Thymus (tissue), 14 donors: ENCODE measurements at places on chromosomes 2 and 18.

DNA sequence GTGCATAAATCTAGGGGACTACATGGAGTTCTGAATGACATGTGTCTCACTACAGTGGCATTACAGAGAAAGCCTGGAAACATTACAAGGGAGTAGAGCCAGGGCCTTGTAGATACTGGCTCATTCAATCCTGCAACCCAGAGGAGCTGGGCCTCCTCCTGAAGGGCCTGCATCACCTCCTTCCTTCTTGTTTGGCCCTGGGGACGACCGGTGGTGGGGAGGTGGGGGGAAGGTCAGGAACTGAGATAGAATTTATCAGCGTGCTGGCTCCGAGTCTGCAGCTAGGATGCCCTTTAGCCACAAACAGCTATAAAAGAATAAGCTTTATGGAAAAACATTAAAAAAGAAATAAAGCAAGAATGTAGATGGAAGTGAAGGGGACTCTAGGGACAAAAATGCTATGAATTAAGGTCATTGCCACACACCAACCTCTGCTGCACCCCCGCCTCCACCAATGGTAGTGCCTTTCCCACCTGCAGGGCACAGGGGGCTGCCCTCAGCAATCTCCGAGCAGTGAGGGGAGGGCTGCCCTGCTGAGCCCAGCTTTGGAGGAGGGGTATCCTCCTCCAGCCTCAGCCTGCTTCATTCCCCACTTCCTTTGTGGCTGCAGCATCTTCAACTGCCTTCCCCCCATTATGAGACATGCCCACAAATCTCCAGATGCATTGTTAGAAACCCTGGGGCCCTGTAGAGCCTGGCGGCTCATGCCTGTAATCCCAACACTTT is 149.0 kb downstream of the MSH2 start:
- H3K4me3 ChIP-seq, result no peak overlapping the region
- peaks cover 4% of the 10 kb centered on the region for H3K4me1 ChIP-seq
- H3K27me3 ChIP-seq, result no peaks in the 10 kb centered on the region
- no peaks in the 10 kb centered on the region for H3K36me3 ChIP-seq
- H3K27ac ChIP-seq, result no peak overlapping the region

GRCh38 chr2:64019083-64019974 is at the start of gene VPS54:
Gene VPS54, minus strand, starts transcription at chr2:64019428. Its CDS starts 35,429 bp downstream, at chr2:63983999.
- peaks cover 13% of the 10 kb centered on the region for H3K4me1 ChIP-seq
- peak; percentile 48 for DNase-seq
- H3K4me3 ChIP-seq, result peak within 1 kb of the TSS; percentile 79
- peak within 1 kb of the TSS; percentile 93 for H3K27ac ChIP-seq
- no peaks in the 10 kb centered on the region for H3K27me3 ChIP-seq

GRCh38 chr2:126655051-126655450 is 907 bp upstream of the GYPC start:
- peaks cover 43% of the 10 kb centered on the region for H3K4me1 ChIP-seq
- no peak for DNase-seq
- H3K27me3 ChIP-seq, result no peaks in the 10 kb centered on the region
- no peaks in the 10 kb centered on the region for H3K36me3 ChIP-seq

- H3K4me3 ChIP-seq, result no peak overlapping the region
- no peaks in the 10 kb centered on the region for H3K36me3 ChIP-seq
- H3K4me1 ChIP-seq, result no peaks in the 10 kb centered on the region
- no peak overlapping the region for H3K27ac ChIP-seq
- H3K27me3 ChIP-seq, result no peaks in the 10 kb centered on the region
Observed at GRCh38 chr18:39260565-39260964, 1695.0 kb upstream of the CELF4 start.

- H3K27ac ChIP-seq, result no peak overlapping the region
- H3K27me3 ChIP-seq, result peaks cover 3% of the 10 kb centered on the region
- no peaks in the 10 kb centered on the region for H3K4me1 ChIP-seq
- H3K4me3 ChIP-seq, result no peak overlapping the region
- no peaks in the 10 kb centered on the region for H3K36me3 ChIP-seq
Observed at GRCh38 chr2:118123561-118124232, 35.4 kb downstream of the INSIG2 start.

DNA sequence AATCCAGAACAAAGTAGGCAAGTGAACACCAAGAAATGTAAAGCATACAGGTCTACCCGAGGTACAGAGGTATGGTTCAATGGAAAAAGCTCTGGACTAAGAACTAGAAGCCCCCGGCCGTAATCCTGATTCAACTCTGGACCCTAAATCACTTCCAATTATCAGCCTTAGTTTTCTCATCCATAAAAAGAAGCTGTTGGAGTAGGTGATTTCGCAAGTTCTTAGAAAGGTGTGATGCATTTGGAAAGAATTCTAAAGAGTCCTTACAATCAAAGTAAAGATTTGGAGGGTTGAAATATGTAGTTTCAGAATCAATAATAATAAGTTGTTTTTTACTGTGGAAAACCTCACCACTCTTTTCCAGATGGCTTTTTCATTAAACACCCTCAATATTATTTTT is 622.1 kb upstream of the ID2 start:
- no peak overlapping the region for H3K27ac ChIP-seq
- no peaks in the 10 kb centered on the region for H3K4me1 ChIP-seq
- H3K4me3 ChIP-seq, result no peak overlapping the region
- no peaks in the 10 kb centered on the region for H3K27me3 ChIP-seq
- DNase-seq, result no peak
- no peaks in the 10 kb centered on the region for H3K36me3 ChIP-seq

DNA sequence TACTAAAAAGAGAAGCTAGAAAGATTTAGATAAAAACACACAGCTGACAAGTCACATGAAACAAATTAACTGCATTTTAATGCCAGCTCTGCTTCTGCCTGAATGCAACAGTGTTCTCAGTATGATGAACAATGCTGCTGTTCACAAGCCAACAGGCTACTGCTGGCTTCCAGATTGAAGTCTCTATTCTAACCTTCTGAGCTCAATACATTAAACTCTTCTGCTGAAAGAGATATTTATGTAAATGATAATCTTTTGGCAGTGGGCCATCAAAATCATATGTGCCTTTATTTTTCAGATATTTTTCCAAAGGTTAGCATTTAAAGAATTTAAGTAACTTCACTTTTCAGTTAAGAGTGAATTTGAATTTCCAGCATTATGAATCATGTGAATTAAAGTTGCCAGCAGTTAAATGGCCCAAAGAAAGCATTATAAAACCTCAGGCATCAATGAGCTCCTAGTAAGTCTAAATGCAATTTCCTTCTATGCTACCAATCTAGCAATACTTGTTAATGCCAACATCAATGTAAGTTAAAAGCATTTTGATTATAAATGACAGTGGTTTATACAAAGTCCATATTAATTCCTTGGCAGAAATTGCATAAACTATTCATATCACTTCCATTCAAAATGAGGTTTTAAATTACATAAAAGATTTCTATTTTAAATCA is 72.4 kb downstream of the ID2 start:
- no peaks in the 10 kb centered on the region for H3K27me3 ChIP-seq
- H3K4me3 ChIP-seq, result no peak overlapping the region
- DNase-seq, result no peak

- no peaks in the 10 kb centered on the region for H3K4me1 ChIP-seq
- no peaks in the 10 kb centered on the region for H3K36me3 ChIP-seq
- H3K4me3 ChIP-seq, result no peak overlapping the region
- DNase-seq, result no peak
Observed at GRCh38 chr2:209005371-209005770, 418.5 kb upstream of the MAP2 start.

- H3K4me3 ChIP-seq, result peak overlapping the region; percentile 83
- H3K36me3 ChIP-seq, result peaks cover 8% of the 10 kb centered on the region
- peaks cover 5% of the 10 kb centered on the region for H3K27me3 ChIP-seq
- no peak overlapping the region for H3K27ac ChIP-seq
- DNase-seq, result no peak
Observed at GRCh38 chr18:59359576-59359952, 499 bp upstream of the LMAN1 start.

GRCh38 chr18:61643884-61644647 is 248.7 kb downstream of the RNF152 start:
- no peak overlapping the region for H3K27ac ChIP-seq
- no peaks in the 10 kb centered on the region for H3K27me3 ChIP-seq
- H3K36me3 ChIP-seq, result no peaks in the 10 kb centered on the region
- no peak for DNase-seq

- no peak for DNase-seq
- no peak overlapping the region for H3K4me3 ChIP-seq
- H3K27me3 ChIP-seq, result no peaks in the 10 kb centered on the region
- no peaks in the 10 kb centered on the region for H3K4me1 ChIP-seq
- H3K36me3 ChIP-seq, result no peaks in the 10 kb centered on the region
- no peak overlapping the region for H3K27ac ChIP-seq
Observed at GRCh38 chr2:48235076-48235475, 294.9 kb upstream of the STON1 start.

DNA sequence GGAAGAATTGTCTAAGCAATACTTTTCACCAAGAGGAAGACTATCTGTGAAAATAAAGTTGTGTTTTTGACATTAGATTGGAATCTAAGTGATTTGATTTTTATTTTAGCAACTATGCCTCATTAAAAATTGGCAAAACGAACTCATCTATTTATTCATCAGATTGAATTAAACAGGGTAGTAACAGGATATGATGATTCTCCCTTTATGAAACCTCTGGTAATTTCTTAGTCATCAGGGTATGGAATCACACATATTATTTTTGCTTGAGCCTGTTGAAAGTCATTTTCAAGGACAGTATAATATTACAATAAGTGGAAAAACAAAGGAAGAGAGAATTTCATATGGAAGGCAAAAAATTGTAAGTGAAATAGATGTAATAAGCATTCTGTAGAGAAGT is 22.0 kb downstream of the ZNF804A start:
- no peak overlapping the region for H3K4me3 ChIP-seq
- no peaks in the 10 kb centered on the region for H3K36me3 ChIP-seq
- no peak for DNase-seq
- no peak overlapping the region for H3K27ac ChIP-seq

DNA sequence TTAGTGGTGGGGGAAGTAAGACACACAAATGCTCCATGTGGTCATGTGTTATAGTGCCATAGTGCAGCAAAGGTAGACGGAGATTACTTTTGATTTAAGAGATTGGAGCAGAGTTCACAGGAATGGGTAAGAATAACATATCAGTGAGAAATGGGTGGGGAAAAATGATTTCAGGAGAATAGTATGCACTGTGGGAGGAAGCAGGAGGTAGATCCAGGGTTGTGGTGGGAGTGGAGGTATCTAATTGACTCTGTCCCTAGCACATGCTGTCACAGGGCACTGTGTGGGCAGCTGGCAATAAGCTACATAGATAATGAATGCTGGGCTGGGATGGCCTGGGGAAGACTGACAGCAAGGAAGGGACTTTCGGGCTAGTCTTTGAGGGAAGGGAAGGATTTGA is 65.3 kb downstream of the STAT1 start:
- H3K4me3 ChIP-seq, result no peak overlapping the region
- H3K27me3 ChIP-seq, result no peaks in the 10 kb centered on the region

GRCh38 chr2:160076914-160077313 is 14.5 kb upstream of the PLA2R1 start:
- peak overlapping the region; percentile 74 for H3K27ac ChIP-seq
- no peaks in the 10 kb centered on the region for H3K27me3 ChIP-seq
- no peaks in the 10 kb centered on the region for H3K36me3 ChIP-seq
- H3K4me3 ChIP-seq, result no peak overlapping the region

DNA sequence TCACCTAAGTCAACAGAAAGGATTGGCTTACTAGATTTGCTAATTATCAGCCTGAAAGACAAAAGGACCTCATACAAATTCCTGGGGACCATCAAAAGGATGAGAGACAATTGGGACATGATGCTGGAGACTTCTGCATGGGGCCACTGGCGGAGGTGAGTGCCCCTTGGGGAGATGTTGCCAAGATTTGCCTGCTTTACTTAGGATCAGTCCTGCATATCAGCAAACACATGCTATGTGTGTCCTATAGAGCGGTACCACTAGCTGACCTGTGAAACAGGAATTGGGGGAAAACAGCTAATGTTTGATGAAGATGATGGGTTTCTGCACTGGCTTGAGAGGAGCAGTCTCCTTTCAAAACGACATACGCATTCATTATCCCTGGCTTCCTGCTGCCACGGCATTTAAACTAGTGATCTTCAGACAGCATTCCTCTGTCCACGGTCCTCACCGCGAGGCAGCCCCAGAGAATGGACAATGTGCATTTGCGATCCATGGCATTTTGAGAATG is 104.2 kb downstream of the TGIF1 start:
- H3K36me3 ChIP-seq, result no peaks in the 10 kb centered on the region
- H3K27ac ChIP-seq, result no peak overlapping the region
- H3K27me3 ChIP-seq, result no peaks in the 10 kb centered on the region
- no peak overlapping the region for H3K4me3 ChIP-seq

DNA sequence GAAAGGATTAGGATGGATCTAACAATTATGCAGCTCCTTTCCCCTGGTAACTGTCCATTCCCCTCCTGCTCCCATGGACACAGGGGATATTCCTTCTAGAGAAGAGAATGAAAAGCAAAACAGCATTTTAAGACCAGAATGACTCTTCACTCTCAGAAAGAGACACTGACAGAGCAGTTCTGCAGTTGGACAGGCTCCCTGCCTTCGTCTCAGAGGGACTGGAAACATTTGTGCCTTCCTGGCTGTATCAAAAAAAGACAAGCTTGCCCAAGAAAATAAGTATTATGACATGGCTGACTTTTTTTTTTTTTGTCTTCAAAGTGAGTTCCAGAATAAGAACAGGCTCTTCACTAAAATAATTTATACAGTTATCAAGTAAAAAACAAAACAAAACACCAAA is 9.5 kb downstream of the PID1 start:
- no peak overlapping the region for H3K4me3 ChIP-seq
- no peak for DNase-seq
- no peak overlapping the region for H3K27ac ChIP-seq
- H3K36me3 ChIP-seq, result no peaks in the 10 kb centered on the region

DNA sequence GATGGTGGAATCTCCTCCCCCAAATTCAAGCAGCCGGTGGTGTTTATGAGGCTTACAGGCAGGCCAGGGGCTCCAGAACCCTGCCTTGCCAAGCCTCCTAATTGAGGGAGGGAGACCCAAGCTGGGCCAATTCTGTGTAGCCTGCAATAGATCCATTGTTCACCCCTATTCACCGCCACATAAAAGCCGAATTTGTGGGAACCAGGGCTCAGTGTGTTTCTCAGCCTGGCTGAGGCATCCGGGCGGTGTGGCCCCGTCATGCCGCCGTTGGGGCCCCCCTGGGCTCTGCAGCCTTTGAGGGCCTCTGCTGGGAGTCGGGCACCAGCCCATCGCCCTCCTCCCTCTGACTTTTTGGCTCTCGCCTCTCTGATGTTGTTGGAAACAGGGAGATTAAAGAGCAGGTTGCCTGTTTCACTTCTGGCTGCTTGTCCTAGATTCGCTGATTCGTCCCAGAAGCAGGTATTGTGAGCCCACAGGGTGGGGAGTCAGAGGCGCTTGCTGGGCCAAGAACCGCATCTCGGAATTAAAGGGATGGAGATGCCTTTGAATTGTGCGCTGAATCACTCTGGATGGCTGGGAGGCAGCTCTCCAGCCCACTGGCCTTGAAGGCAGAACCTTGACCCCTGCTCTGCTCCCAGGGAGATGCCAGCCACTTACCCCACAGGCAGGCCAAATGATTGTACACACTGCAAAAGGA is 14.7 kb upstream of the OTOS start:
- DNase-seq, result no peak
- no peaks in the 10 kb centered on the region for H3K27me3 ChIP-seq
- no peak overlapping the region for H3K27ac ChIP-seq
- no peaks in the 10 kb centered on the region for H3K36me3 ChIP-seq
- H3K4me3 ChIP-seq, result no peak overlapping the region

- no peak for DNase-seq
- no peaks in the 10 kb centered on the region for H3K36me3 ChIP-seq
- no peak overlapping the region for H3K4me3 ChIP-seq
- no peaks in the 10 kb centered on the region for H3K27me3 ChIP-seq
- H3K27ac ChIP-seq, result no peak overlapping the region
Observed at GRCh38 chr2:216465579-216466195, 33.0 kb upstream of the RPL37A start.

- peaks cover 8% of the 10 kb centered on the region for H3K4me1 ChIP-seq
- no peak overlapping the region for H3K4me3 ChIP-seq
- no peak overlapping the region for H3K27ac ChIP-seq
- H3K36me3 ChIP-seq, result no peaks in the 10 kb centered on the region
Observed at GRCh38 chr2:127575185-127575765, 39.8 kb downstream of the MYO7B start.
